ENCODE measurements at places on chromosomes 5 and 9.

- no peak for DNase-seq
These were observed 149.8 kb upstream of the RAPGEF1 start for GRCh38 chr9:131889437-131890251.

GRCh38 chr5:69149676-69150010 is 17.3 kb upstream of the CCNB1 start:
- DNase-seq = no peak

DNA sequence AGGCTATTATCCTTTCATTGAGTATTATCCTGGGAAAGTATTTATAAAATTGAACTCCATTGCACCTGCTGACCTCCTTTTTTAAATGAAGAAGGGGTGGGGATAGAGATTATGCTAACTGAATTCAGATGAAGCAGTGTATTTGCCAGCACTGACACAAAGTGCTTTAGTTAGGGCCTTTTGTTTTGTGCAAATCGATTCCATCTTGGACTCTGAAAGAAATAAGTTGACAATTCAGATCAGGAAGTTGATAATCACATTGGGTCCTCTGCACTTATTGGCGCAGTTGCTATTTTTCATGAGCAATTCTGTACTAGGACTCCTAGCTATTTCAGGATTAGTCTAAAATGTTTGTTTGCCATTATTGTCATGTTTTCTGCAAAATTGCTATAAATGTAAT is 101.6 kb upstream of the FSD1L start:
- DNase-seq = no peak

GRCh38 chr5:16090270-16090669 is 89.3 kb downstream of the MARCHF11 start:
- no peak for DNase-seq

- no peak for DNase-seq
These were observed 255.2 kb downstream of the DEPDC1B start for GRCh38 chr5:60444661-60445360.

Measured in stimulated activated naive CD4-positive, alpha-beta T cell (primary cell).